ENCODE measurements at places on chromosomes 4 and X.

GRCh38 chr4:136917312-136918110, 614.8 kb downstream of the PCDH18 start:
- no peak for DNase-seq

GRCh38 chr4:147899512-147899911, 167.6 kb downstream of the ARHGAP10 start:
- DNase-seq, result no peak

DNA sequence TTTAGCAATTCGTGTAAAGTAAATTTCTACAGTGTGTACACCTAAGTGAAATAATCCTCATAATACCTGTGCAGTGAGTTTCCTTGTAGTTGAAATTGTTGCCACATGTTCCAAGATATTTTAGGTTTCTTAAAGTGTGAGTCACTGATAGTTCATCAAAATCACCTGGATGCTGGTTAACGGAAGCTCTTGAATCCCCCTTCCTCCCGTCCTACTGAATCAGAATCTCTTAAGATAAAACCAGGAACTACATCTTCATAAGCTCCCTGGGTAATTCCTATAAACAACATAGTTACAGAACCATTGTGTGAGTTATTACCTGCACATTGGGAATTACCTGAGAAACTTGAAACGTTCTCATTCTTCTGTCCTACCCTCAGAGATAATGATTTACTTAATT, 197.4 kb upstream of the HS3ST1 start:
- no peak for DNase-seq

DNA sequence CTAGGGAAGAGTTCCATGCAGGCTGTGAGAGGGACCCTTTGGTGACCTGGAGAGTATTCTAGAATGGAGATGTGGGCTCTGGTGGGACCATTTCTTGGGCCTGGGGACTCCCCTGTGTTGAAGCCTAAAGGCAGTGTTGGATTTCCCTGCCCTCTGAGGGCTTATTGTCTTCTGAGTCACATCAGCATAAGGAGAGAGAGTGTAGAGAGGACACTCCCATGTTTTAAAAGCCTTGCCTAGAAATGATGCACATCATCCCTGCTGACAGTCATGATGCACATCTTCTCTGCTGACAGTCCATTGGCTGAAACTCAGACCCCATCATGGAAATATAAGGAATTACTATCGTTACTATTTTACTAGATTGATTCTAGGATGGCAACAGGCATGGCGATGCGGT, 51.9 kb downstream of the FAM114A1 start:
- no peak for DNase-seq

DNA sequence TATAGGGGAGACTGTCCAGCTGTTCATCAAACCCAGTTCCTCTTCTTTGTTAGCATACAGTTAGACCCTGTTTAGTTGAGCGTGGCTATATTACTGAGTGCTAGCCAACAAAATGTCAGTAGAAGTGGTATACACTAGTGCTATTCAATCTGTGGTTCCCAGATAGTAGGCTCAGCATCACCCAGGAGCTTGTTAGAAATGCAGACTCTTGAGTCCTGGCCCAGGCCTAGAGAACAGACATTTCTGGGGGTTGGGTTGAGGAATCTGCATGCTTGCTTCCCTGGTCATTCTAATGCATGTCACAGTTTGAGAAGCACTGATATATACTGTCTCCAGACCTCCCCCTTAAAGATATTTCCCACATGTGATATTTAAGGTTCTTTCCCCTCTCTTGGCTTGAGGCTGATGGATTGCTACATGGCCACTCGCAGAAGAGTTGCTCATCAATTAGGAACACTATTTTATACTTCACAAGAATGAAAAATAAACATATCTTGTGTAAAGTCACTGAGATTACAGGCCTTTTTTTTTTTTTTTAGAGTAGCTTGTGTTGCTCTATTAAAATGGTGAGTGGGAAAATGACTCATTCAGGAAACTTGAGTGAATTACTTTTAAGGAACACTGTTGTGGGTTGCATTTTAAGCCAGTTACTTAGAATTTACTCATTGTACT, 289.0 kb downstream of the STIM2 start:
- no peak for DNase-seq

- DNase-seq, result no peak
Measured at GRCh38 chrX:154600759-154601374, 15.9 kb downstream of the CTAG1A start.

Measured in A549 (cell line).